ENCODE measurements at places on chromosomes 5 and 9. TPM values are rescaled to one million over a fixed set of nuclear protein-coding genes. Genes with fewer than 3 reads are reported as not detected.

VCAN gene
- 2,405 TPM for total RNA-seq

TICAM2 gene
- total RNA-seq: 4.3 TPM

GARIN3 gene
- total RNA-seq: not detected

PTGES2 gene
- total RNA-seq: 75.7 TPM

APBA1 gene
- total RNA-seq: 14.5 TPM
